AG09319 (cell line): ENCODE measurements at places on chromosomes 1 and 21.

- no peak for DNase-seq
Measured at GRCh38 chr1:8396083-8396785, 78.3 kb downstream of the SLC45A1 start.

GRCh38 chr1:16719571-16720350 lies 20.6 kb upstream of the RNU1-4 start:
- DNase-seq: no peak

DNA sequence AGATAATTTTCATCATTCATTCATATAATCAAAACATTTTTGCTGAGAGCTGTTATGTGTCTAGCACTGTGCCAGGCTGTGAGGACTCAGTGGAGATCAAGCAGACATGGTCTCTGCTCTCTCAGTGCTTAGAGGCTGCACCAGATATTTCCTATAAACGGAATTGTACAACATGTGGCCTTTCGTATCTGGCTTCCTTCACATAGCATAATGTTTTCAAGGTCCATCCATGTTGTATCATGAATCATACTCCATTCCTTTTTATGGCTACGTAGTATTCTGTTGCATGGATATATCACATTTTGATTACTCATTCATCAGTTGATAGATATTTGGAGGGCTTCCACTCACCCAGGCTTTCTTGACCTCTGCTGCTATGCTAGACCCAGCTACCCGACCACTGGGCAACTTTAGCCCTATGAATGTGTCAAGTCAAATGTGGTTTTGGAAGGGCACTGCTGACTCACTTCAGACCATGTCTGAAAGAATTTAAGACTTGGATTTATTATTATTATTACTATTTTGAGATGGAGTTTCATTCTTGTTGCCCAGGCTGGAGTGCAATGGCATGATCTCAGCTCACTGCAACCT lies 18.5 kb downstream of the NCF2 start:
- DNase-seq: no peak

DNA sequence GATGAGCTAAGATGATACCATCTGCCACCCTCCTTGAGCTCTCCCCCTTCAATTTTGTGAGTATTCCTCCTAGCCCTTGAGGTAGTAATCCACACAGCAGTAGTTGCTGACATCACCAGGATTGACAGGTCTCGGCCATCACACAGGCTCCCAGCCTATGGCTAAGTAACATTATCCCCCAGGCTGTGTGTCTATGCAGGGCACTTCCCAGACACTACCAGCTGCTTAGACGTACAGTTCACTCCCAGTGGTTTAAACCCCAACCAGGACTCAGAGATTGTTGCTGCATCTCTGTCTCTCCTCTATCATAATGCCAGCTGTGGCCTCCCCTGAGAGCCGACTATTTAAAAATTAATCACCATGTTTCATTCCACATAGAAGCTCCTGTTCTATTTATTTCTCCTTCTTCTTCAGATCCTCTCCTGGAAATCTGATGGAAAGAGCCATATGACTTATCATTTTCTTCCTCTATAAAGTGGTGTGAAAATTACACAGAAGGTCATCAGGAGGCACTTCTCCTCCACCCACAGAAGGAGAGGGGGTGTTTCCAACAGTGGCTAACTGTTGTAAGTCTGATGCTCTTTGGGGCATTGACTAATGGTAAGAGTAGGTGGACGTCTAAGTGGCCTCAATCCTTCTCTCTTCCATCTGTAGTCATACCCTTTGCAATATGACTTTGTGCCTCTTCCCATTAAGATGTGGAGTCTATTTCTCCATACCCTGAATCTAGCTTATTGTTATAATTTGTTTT lies 396.3 kb downstream of the SETD4 start:
- no peak for DNase-seq
